Esophagus muscularis mucosa (tissue), 4 donors: ENCODE measurements at places on chromosomes 7 and 10. TPM values are rescaled to one million over a fixed set of nuclear protein-coding genes. Genes with fewer than 3 reads are reported as not detected.

LRRN3 gene
- total RNA-seq: 0.80 TPM

FFAR4 gene
- total RNA-seq: 0.34 TPM

DNAJC2 gene
- 10.2 TPM for total RNA-seq

CCL26 gene
- total RNA-seq: 1.2 TPM

ACTR3C gene
- 4.3 TPM for total RNA-seq

LRRC18 gene
- not detected for total RNA-seq

BBIP1 gene
- total RNA-seq: 28.2 TPM

- H3K4me3 ChIP-seq: no peak overlapping the region
- H3K36me3 ChIP-seq: no peaks in the 10 kb centered on the region
- no peak for DNase-seq
- H3K4me1 ChIP-seq: no peaks in the 10 kb centered on the region
These were observed 137.5 kb downstream of the CCDC71L start for GRCh38 chr7:106523482-106523881.

- no peaks in the 10 kb centered on the region for H3K36me3 ChIP-seq
- H3K27me3 ChIP-seq: peaks cover 59% of the 10 kb centered on the region
- H3K27ac ChIP-seq: no peak overlapping the region
- no peaks in the 10 kb centered on the region for H3K4me1 ChIP-seq
These were observed 115.8 kb upstream of the TCERG1L start for GRCh38 chr10:131427281-131427680.

DNA sequence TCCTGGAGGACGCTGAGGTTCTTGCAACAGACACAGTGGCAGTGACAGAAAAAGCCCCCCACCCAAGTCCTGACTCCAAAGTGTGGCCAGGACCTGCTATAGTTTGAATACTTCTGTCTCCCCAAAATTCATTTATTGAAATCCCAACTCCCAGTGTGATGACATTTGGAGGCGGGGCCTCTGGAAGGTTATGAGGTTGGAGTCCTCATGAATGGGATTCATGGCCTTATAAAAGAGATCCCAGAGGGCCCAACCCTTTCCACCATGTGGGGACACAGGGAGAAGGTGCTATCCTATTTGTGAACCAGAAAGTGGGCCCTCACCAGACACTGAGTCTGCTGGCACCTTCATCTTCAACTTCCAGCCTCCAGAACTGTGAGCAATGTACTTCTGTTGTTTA lies 18.3 kb downstream of the ANXA11 start:
- H3K4me1 ChIP-seq: peaks cover 99% of the 10 kb centered on the region
- H3K27ac ChIP-seq: peak overlapping the region; percentile 54
- H3K4me3 ChIP-seq: no peak overlapping the region
- H3K36me3 ChIP-seq: no peaks in the 10 kb centered on the region
- no peak for DNase-seq

- peak overlapping the region; percentile 77 for H3K27ac ChIP-seq
- no peak for DNase-seq
- H3K4me1 ChIP-seq: peaks cover 8% of the 10 kb centered on the region
- H3K36me3 ChIP-seq: no peaks in the 10 kb centered on the region
These were observed 1.2 kb downstream of the GPNMB start for GRCh38 chr7:23247603-23248335.

DNA sequence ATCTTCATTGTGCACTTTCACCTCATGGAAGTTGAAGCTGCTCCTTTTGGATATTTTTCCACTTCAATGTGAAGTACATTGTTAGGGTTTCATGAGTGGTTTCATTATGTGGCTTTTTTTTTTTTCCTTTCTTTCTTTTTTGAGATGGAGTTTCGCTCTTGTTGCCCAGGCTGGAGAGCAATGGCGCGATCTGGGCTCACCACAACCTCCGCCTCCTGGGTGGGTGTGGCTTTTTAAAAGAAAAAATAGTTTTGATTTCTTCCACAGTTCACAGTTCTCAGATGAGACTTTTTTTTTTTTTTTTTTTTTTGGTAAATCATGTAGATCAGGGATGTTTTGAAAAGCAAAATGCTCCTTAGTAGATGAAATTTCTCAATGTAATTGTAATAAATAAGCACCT lies 652.3 kb upstream of the ANKRD30A start:
- no peak for DNase-seq
- no peak overlapping the region for H3K27ac ChIP-seq
- H3K4me3 ChIP-seq: no peak overlapping the region
- no peaks in the 10 kb centered on the region for H3K27me3 ChIP-seq

GRCh38 chr7:24665564-24666294 lies 91.5 kb downstream of the GSDME start:
- DNase-seq: no peak
- H3K36me3 ChIP-seq: no peaks in the 10 kb centered on the region
- no peak overlapping the region for H3K4me3 ChIP-seq
- no peaks in the 10 kb centered on the region for H3K27me3 ChIP-seq

- DNase-seq: no peak
- H3K36me3 ChIP-seq: no peaks in the 10 kb centered on the region
- H3K4me1 ChIP-seq: peaks cover 7% of the 10 kb centered on the region
- no peaks in the 10 kb centered on the region for H3K27me3 ChIP-seq
These were observed 116.5 kb downstream of the ATXN7L1 start for GRCh38 chr7:105759670-105760550.

- DNase-seq: no peak
- no peak overlapping the region for H3K4me3 ChIP-seq
- H3K36me3 ChIP-seq: no peaks in the 10 kb centered on the region
These were observed 46.1 kb upstream of the APBB1IP start for GRCh38 chr10:26391701-26392695.

GRCh38 chr7:132461032-132461592 lies 115.2 kb downstream of the PLXNA4 start:
- no peak overlapping the region for H3K4me3 ChIP-seq
- peaks cover 24% of the 10 kb centered on the region for H3K4me1 ChIP-seq
- no peak overlapping the region for H3K27ac ChIP-seq
- no peak for DNase-seq

DNA sequence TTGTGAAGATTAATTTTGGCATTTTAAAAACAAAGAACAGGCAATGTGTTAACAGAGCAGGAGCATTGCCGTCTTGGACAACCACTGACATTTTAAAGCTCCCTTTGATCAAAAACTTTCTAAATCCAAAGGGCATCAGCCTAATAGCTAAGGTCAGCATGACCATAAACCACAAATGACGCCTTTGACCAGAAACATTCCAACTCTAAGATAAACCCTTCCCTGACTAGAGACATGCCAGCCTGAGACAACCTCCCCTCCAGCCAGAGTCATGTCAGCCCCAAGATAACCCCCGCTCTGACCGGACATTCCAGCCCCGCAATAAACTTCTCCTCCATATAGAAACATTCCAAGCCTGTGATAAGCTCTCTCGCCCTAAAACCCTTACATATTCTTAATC lies 949.4 kb upstream of the POT1 start:
- no peaks in the 10 kb centered on the region for H3K36me3 ChIP-seq
- H3K27ac ChIP-seq: no peak overlapping the region
- H3K27me3 ChIP-seq: no peaks in the 10 kb centered on the region

GRCh38 chr10:124092860-124093773 lies at the start of gene CHST15:
CHST15 (minus strand) TSS chr10:124093598; CDS start chr10:124046212, 47,386 bp downstream.
- H3K4me1 ChIP-seq: peaks cover 79% of the 10 kb centered on the region
- peak within 1 kb of the TSS; percentile 87 for H3K4me3 ChIP-seq
- H3K27ac ChIP-seq: peak within 1 kb of the TSS; percentile 96
- H3K36me3 ChIP-seq: no peaks in the 10 kb centered on the region
- no peak for DNase-seq

DNA sequence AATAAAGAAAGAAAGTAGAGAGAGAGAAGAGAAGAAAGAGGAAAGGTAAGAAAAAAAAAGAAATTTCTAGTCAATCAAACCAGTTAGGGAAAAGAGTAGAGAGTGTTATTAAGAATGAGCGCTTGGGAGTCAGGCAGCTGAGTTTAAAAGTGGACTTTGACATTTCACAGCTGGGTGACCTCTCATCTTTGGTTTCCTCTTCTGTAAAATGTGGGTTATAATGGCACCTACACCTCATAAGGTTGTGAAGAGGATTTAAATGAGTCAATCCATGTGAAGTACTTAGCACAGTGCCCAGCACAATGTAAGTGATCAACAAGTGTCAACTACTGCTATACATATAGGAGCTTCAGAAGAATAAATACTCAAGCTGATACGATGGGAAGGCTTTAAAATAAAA lies 12.2 kb downstream of the HOXA1 start:
- peaks cover 8% of the 10 kb centered on the region for H3K4me1 ChIP-seq
- no peak for DNase-seq
- no peak overlapping the region for H3K27ac ChIP-seq
- peaks cover 19% of the 10 kb centered on the region for H3K27me3 ChIP-seq
- H3K4me3 ChIP-seq: no peak overlapping the region

GRCh38 chr7:141147482-141147881 lies 73.6 kb downstream of the TMEM178B start:
- no peaks in the 10 kb centered on the region for H3K36me3 ChIP-seq
- peak; percentile 72 for DNase-seq
- H3K27me3 ChIP-seq: no peaks in the 10 kb centered on the region
- no peaks in the 10 kb centered on the region for H3K4me1 ChIP-seq
- H3K27ac ChIP-seq: no peak overlapping the region

- no peaks in the 10 kb centered on the region for H3K36me3 ChIP-seq
- no peaks in the 10 kb centered on the region for H3K27me3 ChIP-seq
- H3K4me1 ChIP-seq: peaks cover 24% of the 10 kb centered on the region
These were observed 34.0 kb downstream of the IMMP2L start for GRCh38 chr7:111528331-111528730.

DNA sequence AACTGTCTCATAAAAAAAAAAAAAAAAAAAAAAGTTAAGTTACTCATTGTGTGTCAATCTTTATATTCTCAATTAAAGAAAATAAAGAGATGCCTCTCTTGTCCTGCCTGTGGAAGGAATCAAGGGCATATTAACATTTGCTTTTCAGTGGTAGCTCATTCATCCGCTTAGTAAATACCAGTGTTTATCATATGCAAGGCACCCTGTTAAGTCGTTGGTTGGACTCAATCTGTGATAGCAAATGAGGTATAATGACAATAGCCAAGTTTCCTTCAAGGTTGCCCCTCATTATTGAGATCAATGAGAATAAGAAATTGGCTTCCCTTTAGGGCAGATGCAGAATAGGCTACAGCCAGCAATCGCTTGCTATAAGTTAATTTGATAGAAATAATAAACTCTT lies 812.7 kb upstream of the COBL start:
- no peak overlapping the region for H3K27ac ChIP-seq
- H3K4me1 ChIP-seq: no peaks in the 10 kb centered on the region
- no peaks in the 10 kb centered on the region for H3K27me3 ChIP-seq
- no peak overlapping the region for H3K4me3 ChIP-seq
- DNase-seq: no peak
- H3K36me3 ChIP-seq: no peaks in the 10 kb centered on the region

GRCh38 chr7:30057741-30058140 lies 29.5 kb downstream of the PLEKHA8 start:
- no peak overlapping the region for H3K27ac ChIP-seq
- no peaks in the 10 kb centered on the region for H3K27me3 ChIP-seq
- no peaks in the 10 kb centered on the region for H3K4me1 ChIP-seq
- H3K4me3 ChIP-seq: no peak overlapping the region

DNA sequence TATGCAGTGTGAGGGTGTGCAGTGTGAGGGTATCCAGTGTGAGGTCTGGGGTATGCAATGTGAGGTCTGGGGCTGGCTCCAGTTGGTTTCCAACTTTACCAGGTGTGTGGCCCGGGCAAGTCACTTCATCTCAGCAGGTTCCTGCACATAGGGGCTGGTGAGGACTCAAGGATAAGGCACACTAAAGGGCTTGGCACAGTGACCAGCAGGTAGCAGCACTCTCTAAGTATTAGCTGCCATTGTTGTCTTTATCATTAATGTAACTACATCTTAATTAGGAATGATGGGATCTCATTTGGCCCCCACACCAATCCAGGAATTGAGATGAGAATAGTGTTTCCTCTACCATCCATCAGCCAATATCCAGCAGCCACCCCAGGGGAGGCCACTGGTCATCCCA lies 117.3 kb downstream of the KCNMA1 start:
- no peaks in the 10 kb centered on the region for H3K36me3 ChIP-seq
- H3K27me3 ChIP-seq: no peaks in the 10 kb centered on the region
- no peak overlapping the region for H3K4me3 ChIP-seq
- H3K27ac ChIP-seq: no peak overlapping the region

DNA sequence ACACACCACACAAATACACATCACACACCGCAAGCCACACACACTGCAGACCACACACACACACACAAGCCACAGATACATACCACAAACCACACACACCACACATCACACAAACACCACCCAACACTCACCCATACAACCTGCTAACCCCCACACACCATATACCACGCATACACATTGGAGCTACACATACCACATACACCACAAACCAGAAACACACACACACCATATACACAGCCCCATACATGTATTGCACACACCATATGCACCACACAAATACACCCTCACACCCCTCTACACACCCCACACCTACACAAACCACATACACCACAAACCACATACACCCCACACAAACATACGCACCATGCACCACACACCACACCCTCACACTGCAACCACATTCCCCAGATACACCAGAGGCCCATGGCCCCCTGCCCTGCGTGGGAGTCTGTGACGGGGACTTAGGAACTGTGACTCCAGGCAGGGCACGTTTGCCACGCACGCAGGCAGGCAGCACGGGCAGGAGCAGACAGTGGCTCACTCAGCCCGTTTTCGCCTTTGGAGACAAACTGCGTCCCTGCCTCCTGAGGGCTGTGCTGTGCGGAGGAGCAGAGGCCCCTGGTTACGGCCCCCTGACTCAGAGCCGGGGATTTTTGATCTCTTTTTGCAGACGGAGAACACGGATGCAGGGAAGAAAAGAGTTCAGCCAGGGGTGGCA lies 52.6 kb downstream of the TMEM209 start:
- no peaks in the 10 kb centered on the region for H3K27me3 ChIP-seq
- H3K36me3 ChIP-seq: no peaks in the 10 kb centered on the region
- DNase-seq: no peak
- H3K4me1 ChIP-seq: peaks cover 4% of the 10 kb centered on the region

DNA sequence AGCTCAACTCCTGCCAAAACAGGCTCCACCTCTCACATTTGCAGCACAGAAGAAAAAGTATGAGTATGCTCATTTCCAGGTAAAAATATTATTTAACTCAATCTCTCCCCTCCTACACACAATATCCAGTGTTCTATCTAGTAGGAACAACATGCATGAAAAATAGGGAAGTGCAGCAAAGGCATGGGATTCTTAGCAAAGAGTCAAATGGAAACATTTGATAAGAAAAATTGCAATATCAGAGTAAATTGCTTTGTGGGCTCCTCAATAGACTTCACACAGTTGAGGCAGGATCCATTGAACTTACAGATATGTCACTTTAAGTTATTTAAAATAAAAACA lies 150.9 kb downstream of the ANK3 start:
- no peak for DNase-seq
- H3K27ac ChIP-seq: no peak overlapping the region
- H3K27me3 ChIP-seq: no peaks in the 10 kb centered on the region
- H3K4me1 ChIP-seq: peaks cover 27% of the 10 kb centered on the region
